ENCODE measurements at places on chromosomes 2 and 18.
A peak's percentile ranks its signal among the peaks of the same experiment; 100 is the strongest.

DNA sequence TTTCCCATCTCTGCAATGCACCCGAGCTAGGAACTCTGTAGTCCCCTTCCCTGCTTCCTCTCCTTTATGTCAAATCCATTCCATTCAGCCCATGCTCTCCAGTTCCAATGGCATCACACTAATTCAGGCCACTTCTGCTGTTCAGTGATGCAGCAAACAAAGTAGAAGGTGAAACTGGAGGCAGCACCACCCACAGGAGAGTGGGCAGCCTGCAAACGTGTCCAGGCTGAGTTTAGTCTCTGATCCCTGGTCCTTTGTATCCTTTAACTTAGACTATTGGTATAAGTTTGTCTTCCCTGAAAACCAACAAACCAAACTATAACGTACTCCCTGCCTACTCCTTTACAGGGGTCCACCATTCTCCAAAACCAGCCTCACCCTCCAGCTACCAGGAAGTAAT lies 14.7 kb upstream of the KCTD1 start:
- no peak for DNase-seq

- DNase-seq: no peak
These were observed 1.8 kb downstream of the PPP1R7 start for GRCh38 chr2:241151934-241152660.

DNA sequence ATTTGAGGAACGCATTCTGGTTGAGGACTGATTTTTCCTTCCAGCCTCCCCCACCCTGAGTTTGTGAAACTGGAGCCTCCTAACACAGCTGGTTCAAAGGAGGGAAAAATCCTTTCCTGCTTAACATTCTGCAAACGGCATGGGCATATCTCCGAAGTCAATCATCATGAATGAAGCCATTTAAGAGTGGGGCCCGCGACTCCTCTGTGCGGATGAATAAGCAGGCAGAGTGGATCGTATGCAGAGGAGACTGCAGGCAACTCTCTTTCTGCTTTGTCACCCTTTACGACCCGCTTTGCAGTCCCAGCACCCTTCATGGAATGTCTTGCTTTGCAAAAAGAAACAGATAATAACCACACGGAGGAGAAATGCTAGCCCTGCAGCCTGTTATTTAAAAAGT lies 305.2 kb downstream of the CLIP4 start:
- no peak for DNase-seq

- DNase-seq: no peak
These were observed 44.3 kb downstream of the CACNB4 start for GRCh38 chr2:152054593-152054992.

DNA sequence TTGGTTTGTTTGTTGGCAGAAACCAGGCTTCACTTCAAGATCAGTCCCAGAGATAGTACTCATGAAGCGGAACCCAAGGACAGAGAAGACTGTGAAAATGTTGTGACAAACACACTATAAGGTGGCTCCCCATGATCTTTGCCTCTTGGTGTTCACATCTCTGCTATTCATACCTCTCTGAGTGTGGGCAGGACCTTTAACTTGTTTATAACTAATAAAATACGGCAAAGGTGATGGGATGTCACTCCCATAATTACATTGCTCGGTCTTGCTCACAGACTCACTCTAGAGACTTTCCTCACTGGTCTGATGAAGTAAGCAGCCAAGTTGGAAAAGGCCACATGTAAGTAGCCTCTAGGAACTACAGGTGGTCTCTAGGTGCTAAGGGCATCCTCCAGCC lies 30.6 kb upstream of the UGP2 start:
- DNase-seq: no peak

- DNase-seq: no peak
These were observed 13.8 kb downstream of the MLPH start for GRCh38 chr2:237500681-237501424.

GRCh38 chr2:240449764-240450531 lies 14.5 kb downstream of the GPC1 start:
- DNase-seq: peak; percentile 90

GRCh38 chr18:621291-622043 lies 24.7 kb downstream of the CLUL1 start:
- no peak for DNase-seq

DNA sequence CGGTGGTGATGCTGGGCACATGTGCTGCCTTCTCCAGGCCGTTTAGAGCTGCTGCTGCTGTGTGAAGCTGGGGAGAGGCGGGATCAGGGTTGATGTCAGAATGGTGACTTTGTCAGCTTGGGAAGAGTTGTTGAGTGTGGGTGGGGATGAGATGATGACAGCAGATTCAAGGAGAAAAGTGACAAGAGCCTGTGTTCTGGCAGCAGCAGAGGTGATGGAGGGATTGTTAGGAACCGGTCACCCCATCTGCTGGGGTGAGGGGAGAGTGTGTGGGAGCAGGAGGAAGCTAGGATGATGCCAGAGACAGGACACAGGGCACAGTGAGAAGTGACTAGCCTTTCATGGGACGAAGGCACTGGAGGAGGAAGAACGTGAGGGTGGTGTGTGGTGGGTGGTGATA lies 345.5 kb downstream of the RNF144A start:
- no peak for DNase-seq

GRCh38 chr2:233972941-233973575 lies 55.9 kb downstream of the TRPM8 start:
- no peak for DNase-seq

- no peak for DNase-seq
These were observed 1.9 kb downstream of the TCF23 start for GRCh38 chr2:27150639-27151230.

- DNase-seq: no peak
These were observed 13.2 kb downstream of the SERPINE2 start for GRCh38 chr2:224025874-224026273.

DNA sequence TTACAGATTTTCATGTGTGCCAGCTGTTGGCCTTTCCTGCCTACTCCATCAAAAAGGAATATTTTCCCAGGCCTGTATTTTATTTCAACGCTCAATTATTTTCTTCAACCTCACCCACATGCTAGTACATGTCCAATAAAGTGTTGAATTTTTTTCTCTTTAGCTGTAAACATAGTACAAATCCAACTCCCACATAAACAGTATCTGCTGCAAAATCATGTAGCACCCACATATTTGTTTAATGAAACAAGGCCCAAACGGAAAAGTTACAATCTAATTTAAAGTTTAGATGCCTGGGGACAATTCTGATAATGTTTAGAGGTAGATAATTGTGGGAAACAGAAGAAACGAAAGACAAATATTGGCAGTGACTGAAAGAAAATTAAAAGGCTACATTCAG lies 275.4 kb upstream of the ACVR2A start:
- no peak for DNase-seq

- no peak for DNase-seq
These were observed 21.9 kb upstream of the MGAT5 start for GRCh38 chr2:134231965-134232340.

GRCh38 chr2:7929281-7929680 lies 752.6 kb upstream of the ID2 start:
- no peak for DNase-seq

DNA sequence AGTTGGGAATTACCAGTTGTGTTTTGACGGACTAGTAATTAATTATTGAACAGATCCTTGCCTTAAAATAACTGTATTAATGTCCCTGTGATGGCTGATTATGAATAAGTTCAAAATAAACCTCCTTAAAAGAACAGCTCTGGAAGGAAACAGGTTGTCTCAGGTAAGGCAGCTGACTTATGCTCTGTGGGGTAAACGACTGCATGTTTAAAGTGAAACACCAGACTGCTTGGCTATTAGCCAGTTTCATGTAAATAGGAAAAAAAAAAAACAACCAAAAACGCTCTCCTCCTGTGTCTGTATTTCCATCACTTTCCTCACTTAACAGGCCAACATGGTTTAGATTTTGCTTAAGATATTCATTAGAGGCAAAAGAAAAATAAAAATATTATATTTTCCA lies 243.6 kb downstream of the TMEM182 start:
- peak; percentile 35 for DNase-seq

DNA sequence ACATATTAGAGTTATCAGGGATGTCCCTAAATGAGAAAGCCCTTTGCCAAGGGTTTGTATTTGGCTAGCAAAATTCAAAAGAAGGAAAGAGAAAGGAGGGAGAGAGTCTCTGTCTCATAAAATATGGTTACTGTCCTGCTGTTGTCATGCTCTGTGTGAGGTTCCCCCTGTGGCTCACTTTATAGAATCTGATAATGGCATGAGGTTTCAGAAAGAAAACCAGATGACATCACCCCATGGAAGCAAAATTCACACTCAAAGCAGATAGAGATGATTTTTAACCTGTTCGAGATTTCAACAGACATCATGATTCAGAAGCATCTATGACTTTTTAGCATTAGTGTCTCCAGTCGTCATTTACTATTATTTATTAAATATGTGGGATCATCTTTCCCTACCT lies 165.0 kb upstream of the SESTD1 start:
- DNase-seq: no peak

DNA sequence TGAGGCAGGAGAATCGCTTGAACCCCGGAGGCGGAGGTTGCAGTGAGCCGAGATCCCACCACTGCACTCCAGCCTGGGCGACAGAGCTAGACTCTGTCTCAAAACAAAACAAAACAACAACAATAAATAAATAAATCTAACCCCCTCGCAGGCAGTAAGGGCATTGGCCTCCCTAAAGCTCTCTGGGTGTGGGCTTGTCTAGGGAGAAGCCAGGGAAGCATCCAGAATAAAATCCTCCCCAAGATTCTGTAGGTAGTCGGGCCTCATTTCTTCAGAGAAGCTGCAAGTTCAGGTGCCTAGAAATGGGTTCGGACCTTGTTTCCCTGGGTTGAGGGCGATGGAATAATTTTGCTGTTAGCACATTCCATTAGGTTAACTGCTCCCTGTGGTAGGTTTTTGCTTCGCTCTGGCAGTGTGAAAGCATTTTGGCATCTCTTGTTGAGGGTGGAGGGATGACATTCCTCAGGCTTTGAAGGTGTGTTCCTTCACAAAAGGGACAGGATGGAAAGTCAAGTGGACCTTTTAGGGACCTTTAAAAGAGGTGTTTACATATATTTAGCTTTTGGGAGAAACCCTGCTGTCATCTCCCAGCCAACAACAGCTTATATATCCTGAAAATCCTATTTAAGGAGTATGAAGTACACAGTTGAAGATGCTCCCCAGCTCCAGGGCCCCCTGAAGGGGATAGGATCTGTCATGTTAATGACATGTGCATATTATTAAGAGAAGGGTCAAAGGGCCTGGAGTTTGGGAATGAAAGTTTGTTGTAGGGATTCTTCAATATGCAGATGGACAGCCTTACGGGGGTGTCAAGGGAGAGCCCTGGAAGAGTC lies 17.7 kb downstream of the MYCN start:
- no peak for DNase-seq

DNA sequence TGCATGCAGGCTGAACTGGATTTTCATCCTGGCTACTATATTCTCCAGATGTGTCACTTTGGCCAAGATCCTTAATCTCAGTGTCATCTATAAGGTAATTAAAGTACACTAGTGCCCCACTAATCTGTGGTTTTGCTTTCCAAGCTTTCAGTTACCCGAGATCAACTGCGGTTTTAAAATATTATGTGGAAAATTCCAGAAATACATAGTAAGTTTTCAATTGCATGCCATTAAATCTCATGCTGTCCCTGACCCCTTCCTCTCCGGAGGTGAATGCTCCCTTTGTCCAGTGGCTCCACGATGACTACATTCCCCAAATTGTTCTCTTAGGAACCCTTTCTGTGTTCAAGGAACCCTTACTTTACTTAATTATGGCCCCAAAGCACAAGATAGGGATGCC lies 5.3 kb upstream of the TYMS start:
- DNase-seq: no peak

- DNase-seq: peak; percentile 21
These were observed 651.3 kb downstream of the DCDC2C start for GRCh38 chr2:4354678-4355077.

DNA sequence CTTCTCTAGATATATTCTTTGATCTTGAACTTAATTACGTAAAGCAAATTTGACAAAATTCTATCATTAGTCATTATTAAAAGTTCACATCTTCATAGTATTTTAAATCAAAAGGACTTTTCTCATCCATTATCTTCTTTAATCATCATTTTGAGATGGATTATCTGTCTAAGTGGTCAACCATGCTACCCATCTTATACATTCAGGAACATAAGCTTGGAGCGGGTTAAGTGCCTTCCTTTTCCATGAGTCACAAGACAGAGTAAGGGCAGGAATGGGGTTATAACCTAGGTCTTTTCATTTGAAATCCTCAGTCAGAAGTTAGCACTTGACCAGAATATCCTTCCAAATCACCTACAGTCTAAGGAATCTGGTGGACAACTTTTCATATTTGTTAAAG lies 297.1 kb downstream of the TCF4 start:
- DNase-seq: no peak

All from NCI-H526 treated with DMSO at 0.1 percent for 48 hours (cell line).